Foreskin keratinocyte (primary cell): ENCODE measurements at places on chromosomes 1 and 21. TPM values are rescaled to one million over a fixed set of nuclear protein-coding genes. Genes with fewer than 3 reads are reported as not detected.

The ZFP69B gene
- 3.2 and 4.2 TPM in 2 replicates for total RNA-seq

The ZBTB37 gene
- total RNA-seq, result 2.8 and 3.4 TPM in 2 replicates

The SLAMF9 gene
- total RNA-seq, result 0.44 and 0.63 TPM in 2 replicates

The NUDT4B gene
- 1.0 and 1.2 TPM in 2 replicates for total RNA-seq
